Esophagus (tissue), 2 donors: ENCODE measurements at places on chromosomes 5 and 9. TPM values are rescaled to one million over a fixed set of nuclear protein-coding genes. Genes with fewer than 3 reads are reported as not detected.

SLC36A2 gene
- not detected for polyA plus RNA-seq

URM1 gene
- polyA plus RNA-seq = 18.7 TPM

RASEF gene
- 3.8 TPM for polyA plus RNA-seq

SPATA31C1 gene
- not detected for polyA plus RNA-seq

SLC6A7 gene
- not detected for polyA plus RNA-seq

KIF4B gene
- not detected for polyA plus RNA-seq

PKD2L2 gene
- not detected for polyA plus RNA-seq

FRRS1L gene
- 0.20 TPM for polyA plus RNA-seq

PCDHB12 gene
- 0.15 TPM for polyA plus RNA-seq

CDH10 gene
- not detected for polyA plus RNA-seq

ACOT12 gene
- polyA plus RNA-seq = not detected

AJM1 gene
- 3.7 TPM for polyA plus RNA-seq

PPP1R26 gene
- polyA plus RNA-seq = 4.7 TPM

CCDC183 gene
- polyA plus RNA-seq = 1.1 TPM

TEX53 gene
- not detected for polyA plus RNA-seq

PCDHA9 gene
- polyA plus RNA-seq = 0.02 TPM

LRRTM2 gene
- 0.02 TPM for polyA plus RNA-seq

SLC6A18 gene
- not detected for polyA plus RNA-seq

LOX gene
- 1.2 TPM for polyA plus RNA-seq

PRR7 gene
- 4.9 TPM for polyA plus RNA-seq

DNAJA1 gene
- 25.8 TPM for polyA plus RNA-seq

KIF12 gene
- polyA plus RNA-seq = 0.20 TPM

PCDHA12 gene
- 0.01 TPM for polyA plus RNA-seq

SLC22A5 gene
- polyA plus RNA-seq = 3.0 TPM

MEF2C gene
- polyA plus RNA-seq = 1.6 TPM

NCBP1 gene
- polyA plus RNA-seq = 8.1 TPM
